ENCODE measurements at places on chromosomes 11 and 22.

GRCh38 chr11:41309716-41310115 lies 149.7 kb downstream of the LRRC4C start:
- no peak for DNase-seq
- H3K36me3 ChIP-seq = peaks cover 4% of the 10 kb centered on the region
- no peak overlapping the region for H3K27ac ChIP-seq
- no peak overlapping the region for H3K4me3 ChIP-seq

GRCh38 chr11:108703916-108704315 lies 39.0 kb downstream of the DDX10 start:
- H3K4me3 ChIP-seq = no peak overlapping the region

- peaks cover 21% of the 10 kb centered on the region for H3K4me1 ChIP-seq
- peaks cover 3% of the 10 kb centered on the region for H3K27me3 ChIP-seq
- H3K4me3 ChIP-seq = no peak overlapping the region
- no peaks in the 10 kb centered on the region for H3K36me3 ChIP-seq
- no peak for DNase-seq
- peak overlapping the region; percentile 37 for H3K27ac ChIP-seq
Measured at GRCh38 chr11:69233744-69234570, 60.0 kb upstream of the MYEOV start.

DNA sequence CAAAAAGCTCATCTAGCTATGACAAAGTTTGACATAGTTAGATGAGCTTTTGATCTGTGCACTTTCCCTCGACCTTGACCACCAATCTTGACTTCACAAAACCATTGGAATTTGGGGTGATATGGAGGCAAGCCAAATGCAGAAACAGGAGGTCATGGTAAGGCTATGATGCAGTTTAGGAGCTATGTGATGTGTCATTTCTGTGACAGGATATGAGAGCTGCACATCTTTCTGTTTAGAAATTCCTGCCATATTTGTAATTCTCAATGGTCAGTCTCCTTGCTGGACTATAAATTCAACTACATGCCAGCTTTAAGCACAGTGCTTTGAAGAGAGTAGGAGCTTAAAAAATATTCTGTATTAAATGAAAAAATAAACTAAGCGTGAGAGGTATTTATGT lies 12.9 kb downstream of the OR51B6 start:
- H3K27me3 ChIP-seq = peaks cover 4% of the 10 kb centered on the region
- H3K4me3 ChIP-seq = no peak overlapping the region
- H3K4me1 ChIP-seq = no peaks in the 10 kb centered on the region
- no peak for DNase-seq
- no peak overlapping the region for H3K27ac ChIP-seq

- no peaks in the 10 kb centered on the region for H3K27me3 ChIP-seq
- H3K4me1 ChIP-seq = peaks cover 13% of the 10 kb centered on the region
- no peak for DNase-seq
- no peaks in the 10 kb centered on the region for H3K36me3 ChIP-seq
- no peak overlapping the region for H3K27ac ChIP-seq
Measured at GRCh38 chr22:29083933-29084591, 11.2 kb downstream of the KREMEN1 start.

- no peak for DNase-seq
- H3K36me3 ChIP-seq = peaks cover 32% of the 10 kb centered on the region
- H3K4me3 ChIP-seq = peak overlapping the region; percentile 32
- H3K4me1 ChIP-seq = peaks cover 3% of the 10 kb centered on the region
- H3K27me3 ChIP-seq = peaks cover 3% of the 10 kb centered on the region
- no peak overlapping the region for H3K27ac ChIP-seq
Measured at GRCh38 chr11:66653123-66653522, 14.6 kb downstream of the RBM4 start.

- peak; percentile 36 for DNase-seq
- peak overlapping the region; percentile 56 for H3K4me3 ChIP-seq
- H3K27ac ChIP-seq = peak overlapping the region; percentile 85
- H3K36me3 ChIP-seq = no peaks in the 10 kb centered on the region
- H3K27me3 ChIP-seq = no peaks in the 10 kb centered on the region
Measured at GRCh38 chr22:28917747-28918549, 34.6 kb downstream of the ZNRF3 start.

DNA sequence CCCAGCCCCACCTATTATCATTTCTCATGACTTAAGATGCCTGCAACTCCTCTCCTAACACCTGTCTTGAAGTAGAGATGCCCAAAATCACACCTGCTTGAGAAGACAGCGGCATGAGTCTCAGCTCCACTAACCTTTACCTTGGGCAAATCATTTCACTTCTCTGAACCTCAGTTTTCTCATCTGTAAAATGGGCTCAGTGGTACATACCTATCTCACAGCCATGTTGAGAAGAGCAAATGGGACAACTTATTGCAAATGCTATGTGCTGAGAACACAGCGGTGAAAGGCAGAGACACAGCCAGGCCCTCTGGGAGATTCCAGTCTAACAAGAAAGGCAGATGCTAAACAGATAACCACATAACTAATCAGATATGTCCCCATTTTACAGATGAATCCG lies 7.8 kb downstream of the TST start:
- H3K4me3 ChIP-seq = no peak overlapping the region
- no peak for DNase-seq

DNA sequence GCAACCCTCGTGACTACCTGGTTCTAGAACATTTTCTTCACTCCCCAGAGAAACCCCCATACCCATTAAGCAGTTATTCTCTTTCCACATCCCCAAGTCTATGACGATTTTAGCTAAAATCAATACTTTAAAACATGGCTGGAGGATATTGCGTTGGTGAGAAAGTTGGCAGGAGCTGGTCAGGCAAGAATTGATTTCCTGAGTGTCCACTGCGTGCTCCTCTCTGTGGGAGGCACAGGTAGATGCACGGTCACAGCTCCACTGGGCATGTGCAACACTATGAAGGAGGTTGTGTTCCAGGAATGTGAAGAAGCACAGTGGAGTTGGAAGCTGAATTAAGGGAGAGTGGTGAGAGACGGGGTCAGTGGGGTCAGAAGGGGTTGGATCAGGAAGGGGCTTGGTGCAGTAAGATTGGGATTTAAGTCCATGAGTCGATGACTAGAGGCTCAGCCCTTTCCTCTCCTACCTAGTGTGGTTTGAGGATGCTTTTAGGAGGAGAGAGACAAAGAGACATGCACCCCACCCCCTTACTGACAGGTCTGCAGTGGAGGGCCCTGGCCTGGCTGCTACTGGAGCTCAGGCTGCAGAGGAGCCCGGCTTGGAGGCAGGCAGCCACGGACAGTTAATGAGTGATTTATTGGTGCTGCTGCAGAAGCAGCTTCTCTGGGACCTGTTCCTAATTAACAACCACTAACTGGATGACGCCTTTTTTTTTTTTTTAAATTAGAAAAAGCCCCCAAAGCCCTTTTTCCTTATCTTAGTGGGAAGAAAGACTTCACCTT lies 395.6 kb downstream of the TENM4 start:
- no peaks in the 10 kb centered on the region for H3K27me3 ChIP-seq
- H3K27ac ChIP-seq = peak overlapping the region; percentile 40
- DNase-seq = no peak

Data from neural crest cell (in vitro differentiated cells).